ENCODE measurements at places on chromosomes 2 and 18.

GRCh38 chr2:73414696-73415095, 29.1 kb downstream of the ALMS1 start:
- DNase-seq = no peak

- no peak for DNase-seq
Observed at GRCh38 chr2:37645362-37645761, 26.1 kb downstream of the CDC42EP3 start.

- no peak for DNase-seq
Observed at GRCh38 chr2:225013425-225014365, 28.6 kb downstream of the DOCK10 start.

DNA sequence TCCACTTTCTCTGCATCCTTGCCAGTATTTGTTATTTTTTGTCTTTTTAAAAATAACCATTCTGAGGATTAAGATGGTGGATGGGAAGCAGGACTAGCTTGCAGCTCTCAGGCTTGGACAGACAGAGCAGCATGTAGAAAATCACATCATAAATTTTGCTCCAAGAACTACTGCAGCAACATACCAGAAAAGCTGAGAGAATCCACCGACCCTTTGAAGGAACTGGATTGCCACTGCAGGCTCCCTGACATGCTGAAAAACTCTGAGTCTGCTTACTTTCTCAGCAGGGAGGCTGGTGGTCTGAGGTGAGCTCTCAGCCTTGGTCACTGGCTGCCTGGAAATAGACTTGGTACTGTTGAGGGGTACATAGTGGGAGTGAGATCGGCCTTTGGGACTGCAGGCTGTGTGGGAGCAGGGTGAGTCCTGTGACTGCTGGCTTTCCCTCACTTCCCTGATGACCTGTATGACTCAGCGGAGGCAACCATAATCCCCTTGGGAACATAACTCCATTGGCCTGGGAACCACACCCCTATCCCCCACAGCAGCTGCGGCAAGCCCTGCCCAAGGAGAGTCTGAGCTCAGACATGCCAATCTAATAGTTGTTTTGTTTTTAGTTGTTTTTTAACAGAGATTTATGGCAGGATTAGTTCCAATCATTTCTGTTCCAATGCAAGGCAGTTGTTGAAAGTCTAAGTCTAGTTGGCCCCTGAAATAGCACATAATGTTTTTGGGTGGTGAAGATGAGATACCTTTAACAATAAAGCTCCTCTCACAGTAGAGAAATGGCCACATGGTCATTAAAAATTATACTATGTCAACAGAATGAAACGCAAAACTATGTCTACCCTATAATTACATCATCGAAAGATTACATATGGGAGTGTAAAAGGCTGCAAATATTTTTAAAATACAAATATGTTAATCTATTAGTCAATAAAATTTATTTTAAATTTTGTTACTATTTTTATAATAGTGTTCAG, 414.2 kb upstream of the CHAC2 start:
- DNase-seq = no peak

- DNase-seq = no peak
Observed at GRCh38 chr2:203533676-203534591, 1.2 kb downstream of the RAPH1 start.

DNA sequence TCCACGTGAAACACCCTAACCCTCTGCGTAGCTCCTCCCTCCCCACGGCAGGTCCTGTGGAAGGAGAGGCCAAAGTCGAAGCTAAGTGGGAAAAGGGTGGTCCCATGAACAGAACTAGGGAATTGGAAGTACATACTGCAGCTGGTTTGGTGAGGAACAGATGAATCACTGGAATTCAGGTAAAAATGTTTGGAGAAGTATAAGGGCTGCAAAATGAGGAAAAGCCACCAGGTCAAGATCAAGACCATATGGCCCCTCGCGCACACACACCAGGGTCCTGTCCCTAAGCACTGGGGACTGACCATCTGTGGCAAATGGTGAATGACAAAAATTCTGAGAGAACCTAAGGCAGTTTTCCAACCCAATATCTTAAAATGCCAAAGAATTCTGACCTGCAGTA, 3.1 kb downstream of the PARD6G start:
- DNase-seq = no peak

- DNase-seq = no peak
Observed at GRCh38 chr2:9206991-9207640, 504 bp downstream of the ASAP2 start.

GRCh38 chr2:217731805-217732204, 271.0 kb downstream of the TNS1 start:
- no peak for DNase-seq

DNA sequence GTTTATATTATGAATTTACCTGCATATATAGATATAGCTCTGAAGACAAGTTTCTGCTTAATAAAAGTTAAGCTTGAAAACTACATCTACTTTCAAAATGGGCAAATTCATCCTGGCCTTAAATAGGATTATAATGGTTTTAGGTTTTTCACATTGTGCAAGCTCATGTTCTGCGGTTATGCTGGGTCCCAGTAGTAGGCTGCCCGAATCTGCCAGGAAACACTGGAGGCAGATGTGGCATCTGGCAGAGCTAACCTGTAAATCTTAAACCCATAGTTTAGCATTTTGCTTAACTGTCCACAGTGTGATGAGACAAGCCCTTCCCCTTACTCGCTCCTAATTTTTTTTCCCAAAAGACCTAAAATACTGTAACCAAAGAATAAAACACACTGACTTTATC, 234.2 kb downstream of the TCF4 start:
- no peak for DNase-seq

DNA sequence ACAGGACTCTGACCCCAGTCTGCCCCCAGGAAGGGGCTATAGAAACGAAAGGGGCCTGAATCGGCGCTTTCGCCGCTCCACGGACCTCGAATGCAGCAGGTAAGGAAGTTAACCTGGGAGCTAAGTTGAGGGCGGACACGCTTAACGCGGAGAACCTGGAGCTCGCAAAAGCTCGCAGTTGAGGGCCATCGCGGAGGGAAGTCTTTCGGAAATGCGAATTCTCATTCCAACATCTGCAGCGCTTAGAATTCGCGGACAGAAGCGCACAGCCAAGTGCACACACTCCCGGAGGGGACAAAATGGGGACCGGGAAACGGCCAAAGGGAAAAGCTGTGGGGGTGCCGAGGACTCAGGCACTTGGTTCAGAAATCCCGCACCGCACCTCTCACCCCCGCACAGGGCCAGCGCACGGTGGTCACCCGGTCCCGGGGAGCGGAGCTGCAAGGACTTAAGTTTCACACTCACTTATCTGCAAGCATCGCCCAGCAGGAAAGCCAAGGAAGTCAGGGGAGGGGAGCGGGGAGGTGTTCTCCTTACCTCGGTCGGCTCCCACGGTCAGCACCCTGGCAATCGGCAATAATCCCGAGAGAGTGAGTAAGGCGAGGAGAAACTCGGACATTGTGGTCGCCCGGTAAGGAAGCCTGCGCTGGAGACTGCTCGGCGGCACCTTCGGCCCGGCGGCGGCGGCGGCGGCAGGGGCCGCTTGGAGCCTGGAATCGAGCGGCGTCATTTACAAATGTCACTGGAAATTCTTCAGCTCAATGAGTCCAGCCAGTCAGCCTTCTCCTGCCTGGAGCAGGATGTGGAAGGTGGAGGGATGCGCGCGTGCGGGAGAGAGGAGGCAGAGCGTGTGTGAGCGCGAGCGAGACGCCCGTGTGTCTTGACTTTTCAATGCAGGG, 456 bp downstream of the LRP1B start:
- no peak for DNase-seq

GRCh38 chr2:55565613-55566012, 46.1 kb downstream of the CFAP36 start:
- DNase-seq = no peak

DNA sequence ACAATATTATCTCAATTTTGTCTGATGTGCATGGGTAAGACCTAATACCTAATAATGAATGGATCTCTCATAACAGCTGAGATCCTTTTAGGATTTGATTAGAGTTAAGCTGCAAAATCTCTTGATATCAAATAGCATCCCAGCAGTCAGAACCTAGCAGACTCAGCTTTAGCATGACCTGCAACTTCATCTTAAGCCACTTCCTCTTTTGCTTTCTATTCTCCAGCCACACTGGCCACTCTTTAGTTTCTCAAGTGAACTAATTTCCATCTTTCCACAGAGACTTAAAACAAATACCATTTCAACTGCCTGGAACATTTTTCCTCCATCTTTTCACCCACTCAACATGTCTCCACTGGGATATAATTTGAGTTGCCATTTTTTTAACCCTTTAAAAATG, 1251.6 kb upstream of the ZEB2 start:
- DNase-seq = no peak

GRCh38 chr2:40559175-40559574, 107.3 kb upstream of the SLC8A1 start:
- DNase-seq = no peak

DNA sequence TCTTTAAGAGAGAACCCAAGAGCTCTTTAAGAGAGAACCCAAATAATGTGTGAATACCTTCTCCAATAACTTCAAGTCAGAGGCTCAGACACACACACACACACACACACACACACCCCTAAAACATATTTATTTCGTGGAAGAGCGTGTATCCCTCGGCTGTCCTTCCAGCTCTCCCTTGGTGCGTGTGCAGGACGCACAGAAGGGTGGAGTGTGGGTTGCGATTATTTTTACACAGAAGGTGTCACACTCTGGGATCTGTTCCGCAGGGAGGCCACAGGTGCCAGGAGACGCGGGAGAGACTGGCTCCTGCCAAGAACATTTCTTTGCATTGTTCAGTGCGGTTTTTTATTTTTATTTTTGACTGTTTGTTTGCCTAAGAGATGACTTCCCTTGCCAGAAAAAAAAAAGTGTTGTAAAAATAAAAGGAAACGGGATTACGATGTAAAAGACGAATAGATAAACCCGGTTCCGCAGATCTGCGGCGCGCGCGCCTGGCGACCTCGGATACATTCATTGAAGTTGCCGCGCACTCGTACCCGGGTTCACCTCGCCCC, 47.3 kb upstream of the ATP6V1B1 start:
- DNase-seq = no peak
